ENCODE measurements at places on chromosomes 12 and 14. TPM values are rescaled to one million over a fixed set of nuclear protein-coding genes. Genes with fewer than 3 reads are reported as not detected.

- no peak for DNase-seq
Observed at GRCh38 chr12:62899568-62900390, 35.2 kb downstream of the PPM1H start.

GRCh38 chr14:65826946-65827345, 414.4 kb downstream of the FUT8 start:
- DNase-seq, result no peak

Gene DDX55
- total RNA-seq, result 14.2 TPM

- DNase-seq, result no peak
Observed at GRCh38 chr12:71170456-71170855, 12.7 kb upstream of the TSPAN8 start.

Gene IL26
- total RNA-seq, result not detected

DNA sequence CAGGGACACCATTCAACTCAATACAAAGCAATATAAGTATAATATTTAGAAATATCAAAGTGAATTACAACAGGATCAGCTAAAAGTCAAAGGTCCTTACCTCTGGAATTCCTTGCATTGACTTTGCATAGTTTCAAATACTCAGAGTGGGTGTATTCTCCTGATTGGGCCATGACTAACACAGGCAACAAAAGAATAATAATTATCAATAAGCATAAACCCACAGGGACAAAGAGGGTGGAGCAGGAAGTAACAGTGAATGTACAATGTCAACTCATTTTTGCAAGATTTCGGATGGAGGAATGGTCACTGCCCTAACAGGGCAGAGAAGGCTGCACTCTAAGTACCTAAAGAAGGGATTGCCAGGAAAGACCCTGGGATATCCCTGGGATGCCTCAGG, 207.5 kb downstream of the PAX9 start:
- DNase-seq, result no peak

Gene PAPLN
- 2.4 TPM for total RNA-seq

- DNase-seq, result no peak
Observed at GRCh38 chr12:82124711-82125380, 233.3 kb downstream of the CCDC59 start.

Measured in HFFc6 (cell line).